Fibroblast of skin of scalp (primary cell): ENCODE measurements at places on chromosomes 3 and 15.

DNA sequence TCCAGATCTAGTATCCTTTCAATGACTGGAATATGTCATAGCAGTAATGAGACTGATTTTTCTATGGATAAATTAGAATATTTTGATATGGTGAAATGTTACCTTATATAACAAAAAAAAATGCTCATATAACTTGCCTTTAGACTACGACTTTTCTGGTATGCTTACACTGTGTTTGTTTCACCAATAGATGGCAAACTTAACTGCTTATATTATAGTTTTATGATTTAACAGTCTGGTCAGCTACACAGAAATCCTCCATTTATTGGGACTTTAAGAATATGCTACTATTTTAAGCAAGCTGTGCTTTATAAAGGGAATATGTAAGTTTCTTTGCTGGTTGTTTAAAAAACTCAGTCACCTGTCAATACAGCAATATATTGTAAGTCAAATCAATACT, 205.6 kb downstream of the VGLL3 start:
- DNase-seq: peak; percentile 75

- DNase-seq: peak; percentile 33
These were observed 141.4 kb downstream of the TGFBR2 start for GRCh38 chr3:30747771-30748281.

GRCh38 chr3:70984776-70985482, 598.6 kb downstream of the FOXP1 start:
- peak; percentile 34 for DNase-seq

DNA sequence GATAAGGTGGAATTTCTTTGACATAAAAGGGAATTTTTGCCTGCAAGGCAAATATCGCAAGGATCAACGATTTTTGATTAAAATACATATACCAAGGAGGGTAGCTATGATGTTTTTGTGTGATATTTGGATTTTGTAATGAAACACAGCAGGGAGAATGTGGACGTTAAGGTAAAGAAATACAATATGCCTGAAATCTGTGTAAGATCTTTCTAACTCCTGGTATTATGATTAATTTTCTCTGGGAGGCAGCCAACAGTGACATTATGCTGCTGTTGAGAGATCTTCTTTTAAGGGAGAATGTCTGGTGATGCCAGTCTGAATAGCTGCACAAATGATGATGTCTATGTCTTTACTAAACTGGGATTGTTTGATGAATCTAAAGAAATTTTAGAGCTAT, 972.2 kb downstream of the SQOR start:
- DNase-seq: no peak

DNA sequence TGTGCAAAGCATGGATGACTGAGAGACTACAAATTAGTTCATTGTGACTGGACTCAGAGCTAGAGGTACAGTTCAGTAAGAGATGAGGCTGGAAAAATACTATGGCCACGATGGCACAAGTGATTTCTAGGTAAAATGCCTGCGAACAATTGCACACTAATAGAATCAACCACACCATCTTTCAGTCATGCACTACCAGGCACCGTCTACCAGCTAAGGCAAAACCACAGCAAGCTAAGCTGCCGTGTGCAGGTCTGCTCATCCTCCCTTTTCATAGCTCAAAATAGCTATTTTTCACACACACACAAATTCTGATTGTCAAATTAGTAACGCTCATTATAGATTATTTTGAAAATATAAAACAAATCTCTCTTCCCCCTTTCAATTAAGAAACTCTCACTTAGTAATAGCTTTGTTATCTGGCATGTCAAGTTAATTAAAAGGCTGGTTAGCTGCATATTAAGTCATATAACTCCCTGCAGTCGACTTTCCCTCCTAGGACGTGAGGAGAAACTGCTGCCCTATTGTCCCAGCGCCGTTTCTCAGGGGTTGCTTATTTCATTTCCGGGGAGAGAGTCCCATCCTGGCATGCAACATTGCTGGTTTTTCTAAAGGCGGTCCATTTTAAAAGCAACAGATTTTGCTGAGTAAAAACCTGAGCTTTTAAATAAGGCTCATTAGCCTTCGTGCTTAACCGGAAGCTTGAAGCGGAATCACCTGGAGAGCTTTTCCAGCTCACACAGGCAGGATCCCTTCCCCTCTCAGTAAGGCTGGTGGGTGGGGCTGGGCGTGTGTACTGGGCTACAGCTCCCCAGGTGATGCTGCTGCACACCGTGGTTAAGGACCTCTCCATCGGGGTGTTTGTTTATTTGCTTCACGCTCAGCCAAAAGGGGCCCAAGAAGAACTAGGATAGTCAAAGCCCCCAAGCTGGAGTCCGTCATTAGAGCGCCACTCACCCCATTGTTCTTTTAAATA, 16.9 kb upstream of the MEX3B start:
- DNase-seq: no peak

DNA sequence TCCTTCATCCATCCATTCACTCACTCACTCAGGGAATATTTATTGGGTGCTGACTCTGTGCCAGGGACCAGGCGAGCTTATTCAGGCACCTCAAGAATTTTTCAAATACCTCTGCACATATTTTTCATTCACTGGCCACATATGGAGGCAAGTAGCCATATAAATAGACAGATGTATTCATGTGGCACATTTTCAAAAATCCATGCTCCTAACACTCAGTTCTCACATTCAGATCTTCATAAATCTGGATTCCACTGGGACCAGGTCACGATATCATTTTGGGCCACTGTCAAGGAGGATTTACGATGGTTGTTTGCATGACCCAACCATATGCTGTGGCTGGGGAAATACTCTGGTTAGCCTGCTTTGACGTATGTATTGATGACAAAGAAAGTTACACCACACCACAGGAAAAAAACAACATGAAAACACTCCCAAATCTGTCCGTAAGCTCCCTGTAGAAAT, 241.8 kb upstream of the LRTM1 start:
- peak; percentile 100 for DNase-seq

- no peak for DNase-seq
These were observed 56.1 kb upstream of the CMSS1 start for GRCh38 chr3:99761415-99762165.

- DNase-seq: no peak
These were observed 5.8 kb upstream of the IQSEC1 start for GRCh38 chr3:13079051-13079450.

GRCh38 chr3:16058521-16058920, 116.0 kb upstream of the GALNT15 start:
- no peak for DNase-seq

DNA sequence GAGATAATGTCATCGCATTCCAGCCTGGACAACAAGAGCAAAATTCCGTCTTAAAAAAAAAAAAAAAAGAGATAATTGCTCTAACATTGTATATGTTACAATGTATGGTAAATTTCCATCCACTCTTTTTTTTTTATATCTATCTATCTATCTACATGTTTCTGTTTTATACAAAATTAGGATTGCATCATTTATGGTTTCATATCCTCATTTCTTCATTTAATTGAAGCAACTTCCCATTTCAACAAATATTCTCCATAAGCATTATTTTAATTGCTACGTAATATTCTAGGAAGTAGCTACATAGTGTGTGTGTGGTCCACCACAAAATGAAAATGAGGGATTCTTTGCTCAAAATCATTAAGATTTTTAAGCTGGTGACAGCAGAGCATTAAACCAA, 18.4 kb downstream of the RBP1 start:
- no peak for DNase-seq

DNA sequence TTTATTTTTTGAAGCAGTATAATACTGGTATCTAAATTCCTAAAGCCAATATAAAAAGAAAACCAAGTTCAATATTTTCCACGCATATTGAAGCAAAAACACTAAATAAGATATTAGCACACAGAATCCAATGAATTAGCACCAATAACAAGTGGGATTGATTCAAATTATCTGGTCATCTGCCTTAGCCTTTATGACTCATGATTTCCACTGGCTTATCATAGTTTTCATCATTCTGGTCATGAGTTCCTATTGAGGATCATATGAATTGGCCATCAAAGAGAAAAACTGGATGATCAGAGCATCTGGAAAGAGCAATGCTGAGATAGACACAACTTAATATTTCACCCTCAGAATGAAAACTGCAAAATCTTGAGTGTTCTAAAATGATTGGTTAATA, 809.9 kb downstream of the MCTP2 start:
- DNase-seq: no peak

GRCh38 chr3:152672320-152672649, 162.6 kb upstream of the P2RY1 start:
- no peak for DNase-seq

GRCh38 chr3:63974451-63974850, 48.8 kb downstream of the PSMD6 start:
- no peak for DNase-seq

GRCh38 chr3:20589275-20589674, 403.3 kb upstream of the SGO1 start:
- no peak for DNase-seq

- DNase-seq: peak; percentile 69
These were observed 456.2 kb downstream of the ZNF385D start for GRCh38 chr3:21294768-21295167.

GRCh38 chr3:168620854-168621253, 525.1 kb upstream of the GOLIM4 start:
- peak; percentile 11 for DNase-seq

GRCh38 chr3:194584866-194585265, 48.4 kb downstream of the TMEM44 start:
- no peak for DNase-seq

GRCh38 chr3:177753451-177754155, 556.3 kb upstream of the TBL1XR1 start:
- DNase-seq: peak; percentile 68

DNA sequence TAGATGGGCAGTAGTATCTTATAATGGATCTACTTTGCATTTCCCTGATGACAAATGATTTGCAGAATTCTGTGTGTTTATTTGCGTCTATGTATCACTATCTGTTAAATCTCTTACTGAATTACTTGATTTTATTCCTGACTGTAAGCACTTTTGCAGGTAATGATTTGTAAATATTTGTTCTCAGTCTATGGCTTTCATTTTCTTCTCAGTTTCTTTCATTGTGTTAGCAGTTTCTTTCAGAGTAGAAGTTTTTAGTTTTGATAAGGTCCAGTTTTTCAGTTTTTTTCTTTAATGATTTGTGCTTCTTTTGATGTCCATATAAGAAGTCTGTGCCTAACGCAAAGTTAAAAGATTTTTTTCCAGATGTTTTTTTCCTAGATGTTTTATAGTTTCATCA, 12.9 kb downstream of the SLC25A36 start:
- no peak for DNase-seq

- no peak for DNase-seq
These were observed 136.2 kb downstream of the ZPLD1 start for GRCh38 chr3:102571006-102571405.

GRCh38 chr3:195155570-195156241, 115.3 kb downstream of the XXYLT1 start:
- no peak for DNase-seq

- DNase-seq: no peak
These were observed 215.7 kb upstream of the CFAP20DC start for GRCh38 chr3:59265566-59265965.

DNA sequence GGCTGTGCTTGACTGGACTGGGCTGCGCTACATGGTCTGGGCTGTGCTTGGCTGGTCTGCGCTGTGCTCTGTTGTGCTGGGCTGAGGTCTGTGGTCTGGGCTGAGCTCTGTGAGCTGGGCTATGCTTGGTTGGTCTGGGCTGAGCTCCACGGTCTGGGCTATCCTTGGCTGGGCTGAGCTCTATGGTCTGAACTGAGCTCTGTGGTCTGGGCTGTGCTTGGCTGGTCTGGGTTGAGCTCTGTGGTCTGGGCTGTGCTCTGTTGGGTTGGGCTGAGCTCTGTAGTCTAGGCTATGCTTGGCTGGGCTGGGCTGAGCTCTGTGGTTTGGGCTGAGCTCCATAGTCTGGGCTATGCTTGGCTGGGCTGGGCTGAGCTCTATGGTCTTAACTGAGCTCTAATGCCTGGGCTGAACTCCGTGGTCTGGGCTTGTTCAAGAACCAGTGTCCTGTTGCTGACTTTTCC, 92.0 kb downstream of the PLXNA1 start:
- peak; percentile 93 for DNase-seq

- peak; percentile 88 for DNase-seq
These were observed 19.0 kb upstream of the DLG1 start for GRCh38 chr3:197317250-197317963.
